Activated T-cell treated with anti-CD3 and anti-CD28 coated beads for 24 hours (primary cell): ENCODE measurements at places on chromosomes 3 and 15.

DNA sequence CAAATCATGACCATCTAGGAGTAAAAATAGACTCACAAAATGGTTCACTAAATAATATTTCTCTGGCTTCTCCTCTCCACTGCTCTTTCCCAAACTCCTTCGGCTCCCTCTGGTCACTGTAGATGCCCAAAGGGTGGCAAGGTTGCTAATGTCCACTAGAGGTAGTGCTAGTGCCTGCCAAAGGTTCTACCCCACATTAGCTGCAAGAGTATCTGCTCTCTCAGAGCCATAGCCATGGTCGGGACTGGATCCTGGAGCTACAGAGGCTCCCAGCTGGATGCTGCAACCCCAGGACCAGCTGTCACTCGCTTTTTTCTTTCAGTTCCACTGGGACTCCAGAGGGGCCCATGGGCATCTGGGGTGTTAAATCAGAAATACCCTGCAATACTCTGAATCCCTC, 8.5 kb downstream of the HTR3D start:
- DNase-seq, result no peak

DNA sequence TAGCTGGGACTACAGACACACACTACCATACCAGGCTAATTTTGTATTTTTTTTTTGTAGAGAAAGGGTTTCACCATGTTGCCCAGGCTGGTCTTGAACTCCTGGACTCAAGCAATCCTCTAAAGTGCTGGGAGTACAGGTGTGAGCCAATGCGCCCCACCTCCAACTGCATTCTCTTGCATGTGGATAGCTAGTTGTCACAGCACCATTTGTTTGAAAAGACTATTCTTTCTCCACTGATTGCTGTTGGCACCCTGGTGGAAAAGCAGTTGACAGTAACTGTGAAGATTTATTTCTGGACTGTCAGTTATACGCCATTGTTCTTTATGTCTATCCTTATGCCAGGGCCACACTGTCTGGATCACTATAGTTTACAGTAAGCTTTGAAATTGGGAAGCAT, 303.9 kb downstream of the ADAMTS17 start:
- no peak for DNase-seq

DNA sequence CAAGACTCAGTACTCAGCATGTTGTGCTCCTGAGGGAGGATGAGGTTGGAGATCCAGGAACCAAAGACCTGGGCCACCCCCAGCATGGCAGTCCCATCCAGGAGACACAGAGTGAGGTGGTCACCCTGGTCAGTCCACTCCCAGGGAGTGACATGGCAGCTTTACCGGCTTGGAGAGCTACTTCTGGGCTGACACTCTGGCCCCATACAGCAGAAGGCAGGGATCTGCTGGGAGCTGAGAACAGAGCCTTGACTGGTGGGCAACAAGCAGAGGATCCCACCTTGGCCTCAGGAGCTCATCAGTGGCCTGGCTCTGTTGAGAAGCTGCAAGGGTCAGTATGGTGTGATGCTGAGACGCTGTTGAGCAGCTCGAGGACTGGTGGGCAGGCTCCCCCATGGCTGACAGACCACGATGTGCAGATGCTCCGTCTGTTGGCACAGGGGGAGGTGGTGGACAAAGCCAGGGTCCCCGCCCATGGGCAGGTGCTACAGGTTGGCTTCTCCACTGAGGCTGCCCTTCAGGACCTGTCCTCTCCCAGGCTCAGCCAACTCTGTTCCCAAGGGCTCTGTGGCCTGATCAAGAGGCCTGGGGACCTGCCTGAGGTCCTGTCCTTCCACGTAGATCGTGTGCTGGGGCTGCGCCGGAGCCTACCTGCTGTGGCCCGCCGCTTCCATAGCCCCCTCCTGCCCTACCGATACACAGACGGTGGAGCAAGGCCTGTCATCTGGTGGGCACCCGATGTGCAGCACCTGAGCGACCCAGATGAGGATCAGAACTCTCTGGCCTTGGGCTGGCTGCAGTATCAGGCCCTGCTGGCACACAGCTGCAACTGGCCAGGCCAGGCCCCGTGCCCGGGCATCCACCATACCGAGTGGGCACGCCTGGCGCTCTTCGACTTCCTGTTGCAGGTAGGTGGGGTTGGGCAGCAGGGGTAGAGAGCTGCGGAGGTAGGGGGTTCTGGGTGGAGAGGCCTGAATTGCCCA, 53.8 kb downstream of the GASK1A start:
- DNase-seq, result no peak

GRCh38 chr3:11288786-11289637, 16.8 kb downstream of the ATG7 start:
- no peak for DNase-seq

DNA sequence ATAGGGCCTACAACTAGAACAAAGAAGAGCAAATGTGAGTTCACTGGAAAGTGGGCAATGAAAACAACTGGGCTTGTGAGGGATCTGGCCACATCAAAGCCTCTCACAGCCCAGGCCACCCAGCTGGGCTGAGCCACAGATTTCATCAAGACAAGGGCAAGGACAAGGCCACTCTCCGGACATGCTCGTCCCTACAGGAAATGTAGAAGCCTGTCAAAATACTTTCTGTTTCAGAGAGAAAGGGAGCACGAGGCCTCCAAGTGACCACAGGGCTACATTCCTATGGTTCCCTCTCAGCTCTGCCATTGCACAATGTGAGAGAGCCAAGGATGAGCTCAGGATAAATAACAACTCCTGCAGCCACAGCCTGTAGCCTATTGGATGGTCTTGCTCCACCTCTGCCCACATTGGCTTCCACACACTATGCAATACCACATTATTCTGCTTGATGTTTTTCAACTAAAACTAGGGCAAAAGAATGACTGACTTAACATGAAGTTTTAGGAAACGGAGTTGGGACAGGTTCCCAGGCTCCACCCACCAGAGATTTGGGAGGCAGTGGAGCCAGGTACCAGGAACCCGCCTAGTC, 12.1 kb downstream of the TBC1D2B start:
- no peak for DNase-seq

GRCh38 chr3:25907081-25907480, 117.2 kb downstream of the OXSM start:
- no peak for DNase-seq

GRCh38 chr3:26591926-26592325, 30.6 kb upstream of the LRRC3B start:
- no peak for DNase-seq
